ENCODE measurements at places on chromosomes 16 and 17.
A peak's percentile ranks its signal among the peaks of the same experiment; 100 is the strongest.

GRCh38 chr16:180101-180675, at the start of gene HBQ1:
Gene HBQ1, plus strand, starts transcription at chr16:180459. Its CDS starts 28 bp downstream, at chr16:180487.
- DNase-seq: peak; percentile 9

GRCh38 chr17:57584050-57584551, 161.0 kb downstream of the CCDC182 start:
- no peak for DNase-seq

DNA sequence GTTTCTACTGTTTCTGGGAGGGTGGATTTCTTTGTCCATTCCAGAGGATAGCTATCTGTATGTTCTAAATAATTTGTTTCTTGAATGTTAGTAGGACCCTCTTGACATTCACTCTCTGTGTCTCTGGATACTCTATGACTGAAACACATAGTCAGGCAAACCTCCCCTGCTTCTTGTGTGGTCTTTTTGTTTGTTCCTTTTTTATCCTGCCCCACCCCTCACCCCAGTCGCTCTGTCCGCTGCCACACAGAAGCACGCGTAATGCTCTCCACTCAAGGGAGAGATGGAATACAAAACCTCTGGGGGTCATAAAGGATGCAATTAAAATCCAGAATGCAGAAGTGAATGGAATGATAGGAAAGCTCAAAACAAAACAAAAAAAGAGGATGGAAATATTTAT, 253.1 kb downstream of the RBFOX1 start:
- DNase-seq: no peak

DNA sequence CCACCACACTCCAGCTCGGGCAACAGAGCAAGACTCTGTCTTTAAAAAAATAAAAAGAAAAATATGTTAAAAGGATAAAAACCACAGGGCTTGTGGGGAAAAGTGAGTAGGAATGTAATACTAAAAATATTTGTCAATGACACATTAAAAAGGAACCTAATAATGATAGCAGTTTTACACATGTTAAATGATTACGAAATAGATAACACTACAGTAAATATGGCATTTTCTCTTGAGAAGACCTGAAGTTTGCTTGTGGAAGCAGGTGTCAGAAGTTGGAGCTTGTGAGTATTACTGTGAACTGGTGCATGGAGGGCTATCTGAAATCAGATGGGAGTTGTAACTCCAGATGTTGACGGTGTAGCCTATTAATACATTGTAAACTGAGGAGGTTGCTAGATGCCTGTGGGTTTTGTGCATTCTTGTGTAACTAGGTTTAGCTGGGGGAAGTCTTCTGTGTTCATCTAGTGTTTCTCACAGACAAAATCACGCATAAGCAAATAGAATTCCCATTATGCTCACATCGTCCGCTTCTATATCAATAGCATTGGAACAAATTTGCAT, 44.2 kb upstream of the CLEC18A start:
- no peak for DNase-seq

- no peak for DNase-seq
Measured at GRCh38 chr17:5473906-5474305, 5.1 kb upstream of the DHX33 start.

DNA sequence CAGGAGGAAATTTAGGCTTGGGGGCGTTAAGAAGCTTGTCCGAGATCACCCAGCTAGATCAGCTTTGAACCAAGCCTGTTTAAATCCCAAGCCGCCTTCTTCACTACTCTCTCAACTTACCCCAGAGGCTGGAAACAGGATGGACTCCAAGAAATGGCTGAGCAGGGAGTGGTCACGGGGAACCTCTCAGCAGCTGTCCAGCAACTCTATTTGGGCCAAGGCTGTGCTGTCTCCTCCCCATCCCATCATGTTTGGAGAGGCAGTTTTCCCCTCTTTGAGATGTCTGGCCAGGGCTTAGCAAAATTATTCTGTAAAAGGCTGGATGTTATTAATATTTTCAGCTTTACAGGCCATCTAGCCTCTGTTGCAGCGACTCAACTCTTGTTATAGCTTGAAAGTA, 305.7 kb downstream of the RBFOX1 start:
- DNase-seq: no peak

GRCh38 chr16:17775061-17775460, 304.3 kb upstream of the XYLT1 start:
- DNase-seq: no peak

Measured in activated gamma-delta T cell treated with anti-CD3 and anti-CD28 coated beads, Interleukin-2, amount 50 U/mL, for 16 hours (primary cell).